ENCODE measurements at places on chromosomes 12 and 14. TPM values are rescaled to one million over a fixed set of nuclear protein-coding genes. Genes with fewer than 3 reads are reported as not detected.

The CREBL2 gene
- 10.5 TPM for polyA plus RNA-seq

The YLPM1 gene
- 60.3 TPM for polyA plus RNA-seq

The SLC25A21 gene
- not detected for polyA plus RNA-seq

The LBHD2 gene
- polyA plus RNA-seq = not detected

The SNRPF gene
- 67.7 TPM for polyA plus RNA-seq

The TPPP2 gene
- polyA plus RNA-seq = 0.77 TPM

The RHOJ gene
- polyA plus RNA-seq = 21.8 TPM

The KRT1 gene
- polyA plus RNA-seq = 546 TPM

The TTC6 gene
- polyA plus RNA-seq = 0.47 TPM

The SAMD15 gene
- 0.29 TPM for polyA plus RNA-seq

The HOXC4 gene
- not detected for polyA plus RNA-seq

The APOF gene
- polyA plus RNA-seq = 0.12 TPM

Measured in muscle of arm (tissue), 14 donors.